D341Med (cell line): ENCODE measurements at places on chromosomes 11 and 22.

DNA sequence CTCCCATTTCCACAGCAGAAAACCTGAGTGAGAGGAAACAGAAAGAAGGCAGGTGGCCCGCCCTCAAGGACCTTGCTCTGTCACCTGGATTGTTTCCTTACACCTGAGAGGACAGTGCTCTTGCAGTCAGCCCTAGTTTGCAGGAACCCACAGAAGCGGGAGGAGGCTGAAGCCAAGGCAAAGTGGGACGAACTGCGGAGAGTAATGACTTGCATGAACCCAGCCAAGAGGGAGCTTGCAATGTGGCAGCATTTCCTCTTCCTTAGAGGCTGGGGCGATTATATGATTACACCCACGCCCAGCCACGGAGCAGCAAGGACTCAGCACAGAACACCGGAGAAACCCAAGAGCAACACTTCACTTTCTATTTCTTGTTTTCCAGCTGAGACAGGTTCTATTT, 102.6 kb downstream of the SPON1 start:
- no peak for DNase-seq

DNA sequence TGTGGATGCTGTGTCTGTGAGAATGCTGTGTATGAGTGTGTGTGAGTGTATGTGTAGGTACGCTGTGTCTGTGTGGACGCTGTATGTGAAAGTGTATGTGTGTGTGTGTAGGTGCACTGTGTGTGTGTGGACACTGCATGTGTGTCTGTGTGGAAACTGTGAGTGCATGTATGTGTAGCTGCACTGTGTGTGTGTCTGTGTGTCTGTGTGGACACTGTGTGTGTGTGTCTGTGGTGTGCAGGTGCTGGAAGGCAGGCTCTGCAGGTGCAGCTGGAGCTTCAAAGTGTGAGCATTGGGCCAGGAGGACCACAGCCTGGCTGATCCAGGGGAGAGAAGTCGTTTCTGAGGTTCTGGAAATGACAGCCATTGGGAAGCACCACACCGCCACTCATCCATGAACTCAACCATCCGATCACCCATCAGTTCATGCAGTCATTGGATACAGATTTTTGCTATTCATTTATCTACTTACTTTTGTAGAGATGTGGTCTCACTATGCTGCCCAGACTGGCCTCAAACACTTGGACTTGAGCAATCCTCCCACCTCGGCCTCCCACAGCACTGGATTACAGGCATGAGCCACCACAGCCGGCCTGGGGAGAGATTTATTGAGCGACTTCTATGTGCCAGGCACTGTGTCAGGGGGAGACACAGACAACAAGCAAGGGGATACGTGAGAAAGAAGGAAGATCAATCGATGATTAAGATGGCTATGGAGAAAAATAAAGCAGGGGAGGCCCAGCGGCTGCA, 9.6 kb downstream of the TRPM5 start:
- DNase-seq, result no peak

- DNase-seq, result no peak
These were observed 22.5 kb upstream of the TRIM29 start for GRCh38 chr11:120160436-120160835.

- no peak for DNase-seq
These were observed 45.5 kb downstream of the PACSIN2 start for GRCh38 chr22:42969348-42969975.

DNA sequence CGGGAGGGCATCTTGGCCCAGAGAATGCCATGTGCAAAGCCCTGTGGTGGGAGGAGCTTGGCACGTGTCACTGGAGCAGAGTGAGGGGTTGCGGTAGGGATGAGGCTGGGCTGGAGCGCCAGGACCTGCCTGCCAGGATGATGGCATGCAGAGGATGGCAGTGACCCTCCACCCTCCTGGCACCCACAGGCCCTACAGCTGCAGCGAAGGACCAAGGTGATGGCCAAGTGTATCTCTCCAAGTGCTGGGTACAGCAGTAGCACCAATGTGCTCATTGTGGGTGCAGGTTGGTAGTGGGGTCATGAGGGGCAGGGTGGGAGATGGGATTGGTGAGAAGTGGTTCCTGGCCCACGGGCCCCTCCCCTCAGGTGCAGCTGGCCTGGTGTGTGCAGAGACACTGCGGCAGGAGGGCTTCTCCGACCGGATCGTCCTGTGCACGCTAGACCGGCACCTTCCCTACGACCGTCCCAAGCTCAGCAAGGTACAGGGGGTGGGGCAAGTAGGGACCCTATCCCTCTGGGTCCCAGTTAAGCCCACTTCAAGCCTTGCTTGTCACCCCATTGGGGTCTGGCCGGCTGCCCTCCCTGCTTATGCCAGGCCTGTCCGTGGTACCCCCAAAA, 7.4 kb downstream of the AIFM3 start:
- DNase-seq, result no peak

- DNase-seq, result no peak
These were observed 227.0 kb upstream of the POU2AF2 start for GRCh38 chr11:111018566-111018965.

GRCh38 chr11:114366331-114367243, 33.7 kb downstream of the C11orf71 start:
- no peak for DNase-seq

DNA sequence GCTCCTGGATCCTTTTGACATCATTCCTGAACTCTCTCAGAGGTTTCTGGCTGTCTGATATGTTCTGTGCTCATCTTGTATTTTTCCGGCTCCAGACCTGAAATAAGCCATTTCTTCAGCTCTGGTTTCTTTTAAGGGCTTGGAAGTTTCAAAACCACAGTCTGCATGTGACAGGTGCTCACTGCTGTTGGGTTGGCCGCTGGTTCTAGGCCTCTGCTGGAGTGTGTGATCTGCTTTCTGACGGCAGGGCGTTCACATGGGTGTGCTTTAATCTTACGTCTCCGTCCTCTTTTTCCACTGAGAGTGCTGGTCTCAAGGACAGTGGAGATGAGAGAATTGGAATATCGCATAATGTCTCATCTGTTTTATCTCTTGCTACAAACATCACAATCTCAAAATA, 10.3 kb downstream of the ZBED4 start:
- no peak for DNase-seq

GRCh38 chr11:123166071-123166559, 28.9 kb downstream of the CLMP start:
- no peak for DNase-seq

DNA sequence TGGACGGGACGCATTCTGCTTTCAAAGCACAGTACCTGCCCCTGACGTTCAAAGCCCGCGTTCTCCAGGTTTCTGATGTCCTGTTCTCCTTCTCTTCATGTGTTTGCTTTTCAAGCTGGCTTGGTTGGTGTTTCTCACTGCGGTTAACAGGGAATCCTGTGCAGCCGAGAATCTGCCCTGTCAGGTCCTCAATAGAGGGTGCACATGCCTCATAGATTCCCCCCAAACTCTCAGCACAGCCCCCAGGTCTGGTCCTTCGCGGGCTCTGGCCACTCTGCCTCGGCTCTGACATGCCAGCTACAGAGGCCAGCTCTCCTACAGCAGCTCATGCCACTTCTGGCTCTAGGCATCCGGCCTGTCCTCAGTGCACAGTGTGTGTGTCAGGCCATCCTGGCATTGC, 1343.8 kb downstream of the TBC1D22A start:
- DNase-seq, result no peak
